ENCODE measurements at places on chromosomes 16 and 17. TPM values are rescaled to one million over a fixed set of nuclear protein-coding genes. Genes with fewer than 3 reads are reported as not detected.

DNA sequence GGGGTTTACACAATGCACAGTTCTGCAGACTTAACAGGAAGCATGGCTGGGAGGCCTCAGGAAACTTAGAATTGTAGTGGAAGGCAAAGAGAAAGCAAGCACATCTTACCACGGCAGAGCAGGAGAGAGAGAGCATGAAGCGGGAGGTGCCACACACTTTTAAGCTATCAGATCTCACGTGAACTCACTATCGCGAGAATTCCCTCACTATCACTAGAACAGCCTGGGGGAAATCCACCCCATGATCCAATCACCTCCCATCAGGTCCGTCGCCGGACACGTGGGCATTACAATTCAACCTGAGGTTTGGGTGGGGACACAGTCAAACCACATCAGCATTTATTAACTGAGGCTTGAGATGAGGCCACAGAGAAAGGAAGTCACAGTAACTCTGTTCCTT is 326.7 kb downstream of the C16orf95 start:
- no peak for DNase-seq

- DNase-seq, result no peak
Measured at GRCh38 chr17:49576088-49576916, 631 bp downstream of the NXPH3 start.

DNA sequence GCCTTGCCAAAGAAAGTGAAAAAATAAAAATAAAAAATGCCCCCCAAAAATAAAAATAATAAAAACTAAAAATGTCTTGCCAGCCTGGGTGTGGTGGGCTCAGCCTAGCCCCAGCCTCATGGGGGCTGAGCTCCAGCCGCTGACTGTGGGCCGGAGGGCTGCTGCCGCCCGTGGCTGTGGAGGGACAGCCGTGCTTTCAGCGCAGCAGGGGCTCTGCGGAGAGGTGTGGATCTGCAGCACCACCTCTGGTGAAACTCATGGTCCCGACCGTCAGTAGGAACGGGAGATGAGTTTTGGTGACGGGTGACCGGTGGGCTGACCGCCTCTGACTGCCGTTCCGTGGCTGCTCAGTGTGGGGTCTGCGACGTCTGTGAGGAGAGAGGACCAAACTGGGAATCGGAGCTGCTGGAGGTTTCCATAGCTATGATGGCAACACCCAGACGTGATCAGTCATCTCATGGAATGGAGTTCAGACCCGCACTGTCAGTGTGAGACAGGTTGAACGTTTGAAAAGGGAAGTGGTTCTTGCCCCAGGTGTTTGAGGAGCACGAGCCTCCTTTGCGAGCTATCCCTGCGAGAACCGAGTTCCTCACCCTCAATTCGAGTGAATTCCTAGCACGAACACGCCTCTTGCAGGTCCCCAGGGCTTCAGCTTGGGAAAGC is 12.0 kb upstream of the RPL13 start:
- DNase-seq, result no peak

GRCh38 chr17:4077581-4077980 is 65.2 kb downstream of the ZZEF1 start:
- DNase-seq, result no peak

GRCh38 chr16:68179196-68179795 is 56.6 kb downstream of the ESRP2 start:
- no peak for DNase-seq

- DNase-seq, result no peak
Measured at GRCh38 chr17:63185420-63185819, 219.4 kb downstream of the TANC2 start.

DNA sequence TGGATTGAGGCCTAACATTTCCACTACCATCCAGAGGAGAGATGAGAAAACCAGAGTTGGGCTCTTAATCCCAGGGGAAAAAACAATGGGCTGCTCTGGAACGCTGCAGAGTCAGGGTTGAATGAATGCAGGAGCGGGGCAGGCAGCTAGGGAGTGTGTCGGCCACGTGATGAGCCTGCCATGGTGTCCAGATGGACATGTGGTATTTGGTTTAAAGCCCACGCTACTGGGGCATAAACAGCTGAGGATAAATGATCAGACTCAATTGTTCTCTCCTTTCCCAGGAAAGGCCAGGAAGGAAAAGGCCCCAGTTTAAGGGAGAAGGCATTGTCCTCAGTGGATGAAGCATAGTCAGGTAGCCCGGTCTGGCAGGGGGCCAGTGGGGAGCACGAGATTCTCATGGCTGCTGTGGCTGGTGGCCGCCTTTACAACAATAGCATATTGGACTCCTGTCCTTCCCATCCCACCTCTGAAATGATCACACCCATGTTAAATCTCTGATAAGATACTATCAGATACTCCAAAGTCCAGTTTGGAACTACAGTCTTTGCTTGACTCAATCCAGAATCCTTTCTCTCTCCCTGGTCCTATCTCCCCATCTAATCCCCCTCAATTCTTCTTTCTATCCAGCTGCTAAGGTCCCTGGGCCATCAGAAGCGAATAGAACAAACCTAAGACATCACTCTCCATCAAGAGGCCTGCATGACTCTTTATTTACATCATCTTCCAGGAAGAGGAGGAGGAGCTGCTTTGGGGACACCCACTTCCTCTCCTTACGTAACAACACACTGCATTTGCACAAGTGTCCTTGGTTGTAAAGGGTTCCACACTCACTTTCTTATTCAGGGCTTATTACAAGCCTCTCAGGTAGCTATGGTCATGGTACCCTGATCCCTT is 20.4 kb downstream of the CA4 start:
- DNase-seq, result no peak

- no peak for DNase-seq
Measured at GRCh38 chr17:78392295-78392694, 13.8 kb downstream of the PGS1 start.

DNA sequence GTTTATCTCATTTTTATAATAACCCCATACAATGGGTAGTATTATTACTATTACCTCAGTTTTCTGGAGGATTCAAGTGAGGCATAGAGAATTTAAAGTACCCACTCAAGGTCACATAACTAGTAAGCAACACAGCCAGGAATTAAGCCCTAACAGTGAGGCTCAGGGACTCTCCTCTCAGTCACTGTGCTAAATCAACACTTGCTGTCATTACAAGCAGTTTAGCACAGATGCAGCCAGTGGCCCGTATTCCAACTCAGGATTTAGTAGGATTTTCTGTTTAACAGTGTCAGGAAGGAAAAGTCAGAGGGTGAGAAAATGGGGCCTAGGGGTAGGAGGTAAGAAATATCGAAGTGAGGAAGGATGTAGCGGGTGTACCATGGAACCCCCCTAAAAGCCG is 536.9 kb downstream of the TMEM114 start:
- no peak for DNase-seq

GRCh38 chr16:57118461-57119084 is 26.2 kb downstream of the CPNE2 start:
- DNase-seq, result no peak

GRCh38 chr16:69930117-69930776 is 20.9 kb upstream of the CLEC18A start:
- DNase-seq, result peak; percentile 70

- no peak for DNase-seq
Measured at GRCh38 chr17:45225964-45226530, 4.4 kb downstream of the FMNL1 start.

GRCh38 chr16:63066552-63066951 is 1030.3 kb upstream of the CDH8 start:
- DNase-seq, result no peak

DNA sequence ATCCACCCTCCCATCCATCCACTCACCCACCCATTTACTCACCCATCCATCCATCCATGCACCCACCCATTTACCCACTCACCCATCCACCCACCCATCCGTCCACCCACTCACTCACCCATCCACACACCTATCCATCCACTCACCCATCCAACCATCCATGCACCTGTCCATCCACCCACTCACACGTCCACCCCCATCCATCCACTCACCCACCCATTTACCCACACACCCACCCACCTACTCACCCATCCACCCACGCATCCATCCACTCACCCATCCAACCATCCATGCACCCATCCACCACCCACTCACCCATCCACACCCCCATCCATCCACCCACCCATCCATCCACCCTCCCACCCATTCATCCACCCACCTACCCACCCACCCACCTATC is 12.2 kb downstream of the SOX8 start:
- no peak for DNase-seq

DNA sequence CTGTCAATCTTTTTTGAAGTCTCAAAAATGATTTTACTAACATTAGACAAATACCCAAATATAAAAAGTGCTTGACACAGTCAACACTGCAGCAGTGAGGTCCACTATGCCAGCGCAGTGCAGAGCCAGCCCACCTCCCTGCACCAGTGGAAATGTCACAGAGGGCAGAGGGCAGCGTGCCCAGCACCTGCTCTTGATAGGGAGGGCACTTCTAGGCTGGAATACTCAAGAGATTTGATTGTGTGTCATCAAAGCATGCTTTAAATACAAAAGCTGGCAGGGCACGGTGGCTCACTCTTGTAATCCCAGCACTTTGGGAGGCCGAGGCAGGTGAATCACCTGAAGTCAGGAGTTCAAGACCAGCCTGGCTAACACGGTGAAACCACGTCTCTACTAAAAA is 136.0 kb downstream of the ANKRD11 start:
- DNase-seq, result peak; percentile 42

- DNase-seq, result no peak
Measured at GRCh38 chr16:29925105-29925756, 795 bp downstream of the KCTD13 start.

DNA sequence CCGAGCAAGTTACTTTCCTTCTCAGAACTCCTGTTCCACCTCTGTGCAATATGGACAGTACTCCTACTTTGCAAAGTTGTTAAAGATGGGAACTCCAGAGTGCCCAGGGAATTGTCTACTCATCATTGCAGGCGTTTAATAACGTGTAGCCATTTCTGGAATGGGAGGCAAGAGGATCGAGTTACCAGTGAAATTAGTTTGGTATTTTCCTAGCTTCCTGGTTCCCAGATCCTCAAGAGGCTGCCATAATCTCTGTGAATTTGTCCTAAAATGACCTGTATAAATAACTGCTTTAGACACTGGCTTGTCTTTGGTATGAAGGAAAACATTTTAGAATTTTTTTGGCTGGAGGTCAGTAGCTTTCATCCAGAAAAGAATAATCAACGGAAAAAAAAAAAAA is 27.7 kb downstream of the WWOX start:
- no peak for DNase-seq

DNA sequence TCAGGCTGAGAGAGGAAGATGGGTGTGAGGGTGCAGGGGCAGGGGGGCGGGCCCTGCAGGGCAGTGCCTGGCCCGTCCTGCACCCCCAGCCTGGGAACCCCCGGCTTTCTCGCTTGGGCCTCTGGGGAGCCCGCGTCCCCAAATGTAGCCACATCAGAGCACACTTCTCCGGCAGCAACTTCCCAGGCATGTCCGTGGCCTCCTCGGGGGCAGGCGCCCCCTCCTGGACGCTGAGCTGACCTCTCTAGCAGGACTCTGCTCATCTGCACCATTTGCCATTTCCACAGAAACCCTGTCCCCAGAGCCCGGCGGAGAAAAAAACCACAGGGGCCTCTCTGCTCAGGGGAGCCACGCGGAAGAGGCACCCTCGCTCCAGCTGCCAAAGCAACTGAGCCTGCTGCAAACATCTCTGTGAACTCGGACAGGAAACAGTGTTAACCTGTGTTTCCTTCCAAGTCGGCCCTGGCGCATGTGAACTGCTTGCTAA is 63.4 kb downstream of the KLHDC4 start:
- DNase-seq, result no peak

DNA sequence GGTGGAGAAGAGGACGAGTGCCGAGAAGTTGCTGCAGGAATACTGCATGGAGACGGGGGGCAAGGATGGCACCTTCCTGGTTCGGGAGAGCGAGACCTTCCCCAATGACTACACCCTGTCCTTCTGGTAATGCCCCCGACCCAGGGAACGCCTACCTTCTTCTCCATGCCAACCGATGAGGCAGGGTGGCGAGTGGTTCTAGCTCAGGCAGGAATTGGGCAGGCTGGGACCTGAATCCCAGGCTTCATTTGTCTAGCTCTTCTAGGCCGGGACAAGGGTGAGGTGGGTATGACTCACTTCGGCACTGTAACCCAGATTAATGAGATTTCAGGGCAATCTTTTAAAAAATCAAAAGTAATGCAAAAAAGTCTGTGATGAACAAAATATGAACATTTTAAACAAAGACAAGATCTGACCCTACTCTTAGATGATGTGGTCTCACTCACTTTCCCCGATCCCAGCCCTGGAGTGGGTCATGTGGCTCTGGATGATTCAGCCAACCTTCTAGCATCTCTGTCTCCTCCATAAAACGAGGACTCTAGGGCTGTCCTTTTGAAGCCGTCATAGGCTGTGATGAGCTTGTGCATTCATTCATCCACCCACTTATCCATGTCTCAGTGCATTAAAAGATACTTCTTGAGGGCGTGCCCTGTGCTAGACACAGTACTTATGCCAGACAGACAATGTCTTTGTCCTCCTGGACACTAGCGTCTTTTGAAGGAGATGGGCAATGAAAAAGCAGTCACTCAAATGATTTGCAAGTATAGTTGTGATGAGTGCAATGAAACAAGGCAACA is 102.6 kb downstream of the SDR42E1 start:
- no peak for DNase-seq

DNA sequence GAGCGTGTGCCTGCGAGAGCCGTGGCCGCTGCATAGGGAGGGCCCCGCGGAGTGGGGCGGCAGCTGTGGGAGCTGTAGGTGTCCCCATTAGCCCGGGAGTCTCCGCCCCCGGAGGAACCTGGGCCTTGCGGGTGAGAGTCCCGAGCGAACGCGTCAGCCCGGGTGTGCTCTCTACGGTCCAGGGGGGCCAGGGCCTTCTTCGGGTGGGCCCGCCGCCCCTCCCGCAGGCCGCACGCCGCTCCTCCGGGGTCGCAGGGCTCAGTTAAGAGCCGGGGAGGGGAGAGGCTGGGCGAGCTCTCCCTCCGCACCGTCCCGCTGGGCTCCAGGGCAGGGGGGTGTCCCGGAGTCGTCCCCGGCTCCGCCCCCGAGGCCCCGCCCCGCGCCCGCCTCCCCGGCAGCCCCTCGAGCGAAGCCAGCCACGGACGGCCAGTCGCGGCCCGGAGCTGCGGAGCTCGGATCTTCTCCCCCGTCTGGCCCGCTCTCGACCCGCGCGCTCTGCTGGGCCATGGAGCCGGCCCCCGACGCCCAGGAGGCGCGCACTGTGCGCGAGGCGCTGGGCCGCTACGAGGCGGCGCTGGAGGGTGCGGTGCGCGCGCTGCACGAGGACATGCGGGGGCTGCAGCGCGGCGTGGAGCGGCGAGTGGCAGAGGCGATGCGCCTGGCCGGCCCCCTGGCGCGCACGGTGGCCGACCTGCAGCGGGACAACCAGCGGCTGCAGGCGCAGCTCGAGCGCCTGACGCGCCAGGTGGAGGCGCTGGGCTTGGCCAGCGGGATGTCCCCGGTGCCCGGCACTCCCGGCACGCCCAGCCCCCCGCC is at the start of gene SMTNL2:
Gene SMTNL2, plus strand, starts transcription at position 429 of the 816 bp plus-strand sequence. Its CDS starts 77 bp downstream, at position 506.
- no peak for DNase-seq

GRCh38 chr17:29573558-29573869 is 5.0 kb downstream of the TP53I13 start:
- DNase-seq, result peak; percentile 2

The SPPL2C gene
- total RNA-seq, result not detected

The CRHR1 gene
- total RNA-seq, result not detected

The PPP1R1B gene
- total RNA-seq, result 75.8 TPM

The CD300LB gene
- total RNA-seq, result not detected

The CHST4 gene
- total RNA-seq, result 21.8 TPM

The GLP2R gene
- total RNA-seq, result 4.6 TPM

The SMG6 gene
- total RNA-seq, result 12.5 TPM

The ANKS4B gene
- 0.78 TPM for total RNA-seq

The GINS2 gene
- total RNA-seq, result 0.33 TPM

The TNFRSF17 gene
- not detected for total RNA-seq

The GDPD1 gene
- total RNA-seq, result not detected

Data from body of pancreas (tissue), 4 donors.